ENCODE measurements at places on chromosomes 16 and 17.

DNA sequence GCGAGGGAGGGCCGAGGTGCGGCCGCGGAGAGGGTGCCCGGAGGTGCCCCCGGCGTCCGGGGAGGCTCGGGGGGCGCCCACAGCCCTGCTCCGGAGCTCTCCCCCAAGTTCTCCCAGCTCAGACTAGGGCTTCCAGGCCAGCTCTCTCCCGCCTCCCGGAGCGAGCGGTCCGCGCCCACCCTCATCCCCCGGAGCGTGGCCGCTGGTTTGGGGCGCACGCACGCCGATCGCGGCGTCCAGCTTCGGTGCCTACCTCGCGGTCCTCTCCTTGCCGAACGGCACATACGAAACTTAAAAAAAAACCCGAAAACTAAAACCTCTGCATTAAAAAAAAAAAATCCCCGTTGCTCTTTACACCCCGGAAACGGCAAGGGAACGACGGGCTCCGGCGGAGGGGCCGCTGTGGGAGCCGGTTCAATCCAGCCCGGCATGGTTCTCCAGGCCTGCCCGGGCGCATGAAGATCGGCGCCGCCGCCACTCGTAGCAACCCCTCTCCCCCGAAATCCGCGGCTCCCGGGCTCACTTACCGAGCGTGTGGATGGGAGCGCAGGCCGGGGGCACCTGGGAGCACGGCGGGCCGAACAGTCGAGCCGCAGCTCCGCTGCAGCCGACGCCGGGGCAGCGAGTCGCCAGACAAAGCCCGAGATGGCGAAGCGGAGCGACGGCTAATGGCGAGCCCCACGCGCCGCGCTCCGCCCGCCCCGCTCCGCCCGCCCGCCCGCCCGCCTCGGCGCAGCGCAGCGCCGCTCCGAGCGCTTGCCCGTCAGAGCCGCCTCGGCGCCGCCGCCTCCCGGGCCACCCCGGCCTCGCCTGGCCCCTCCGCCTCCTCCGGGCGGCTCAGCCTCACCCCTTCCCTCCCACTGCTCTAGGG lies 973 bp upstream of the UBTF start:
- DNase-seq, result peak; percentile 24

DNA sequence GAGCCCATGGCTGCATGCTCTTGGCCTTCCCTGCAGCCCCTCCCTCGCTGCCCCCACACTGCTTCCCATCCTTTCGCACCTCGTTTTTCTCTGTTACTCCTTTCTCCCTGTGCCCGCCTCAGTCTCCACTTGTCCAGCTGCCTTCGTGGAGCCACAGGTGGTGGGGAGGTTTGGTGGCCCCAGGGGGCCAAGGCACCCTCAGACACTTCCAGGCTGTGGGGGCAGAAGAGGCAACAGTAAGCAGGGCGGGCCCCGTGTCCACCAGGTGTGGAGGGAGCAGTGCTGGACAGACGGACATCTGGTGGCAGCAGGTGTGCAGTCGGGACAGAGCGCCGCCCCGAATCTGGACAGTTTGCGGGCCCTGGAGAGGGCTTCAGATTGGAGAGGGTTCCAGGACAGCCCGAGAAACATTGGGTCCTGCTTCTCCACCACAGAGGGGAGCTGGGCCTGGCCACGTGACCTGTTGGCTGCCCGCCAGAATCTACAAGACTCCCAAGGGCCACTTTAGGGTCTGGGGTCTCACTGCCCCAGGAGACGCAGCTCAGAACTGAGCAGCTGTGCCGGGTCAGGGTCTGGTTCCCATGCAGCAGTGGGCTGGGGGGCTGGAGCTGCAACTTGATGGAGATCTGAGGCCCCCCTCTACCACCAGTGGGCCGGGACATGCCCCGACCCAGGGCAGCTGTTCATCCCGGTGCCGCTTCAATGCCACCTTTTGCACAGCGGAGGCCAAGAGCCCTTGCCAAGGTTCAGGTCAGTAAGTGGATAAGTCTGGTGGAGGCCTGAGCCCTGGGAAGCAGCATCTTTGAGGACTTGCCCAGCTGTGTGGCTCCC lies 22.8 kb downstream of the BAHCC1 start:
- no peak for DNase-seq

DNA sequence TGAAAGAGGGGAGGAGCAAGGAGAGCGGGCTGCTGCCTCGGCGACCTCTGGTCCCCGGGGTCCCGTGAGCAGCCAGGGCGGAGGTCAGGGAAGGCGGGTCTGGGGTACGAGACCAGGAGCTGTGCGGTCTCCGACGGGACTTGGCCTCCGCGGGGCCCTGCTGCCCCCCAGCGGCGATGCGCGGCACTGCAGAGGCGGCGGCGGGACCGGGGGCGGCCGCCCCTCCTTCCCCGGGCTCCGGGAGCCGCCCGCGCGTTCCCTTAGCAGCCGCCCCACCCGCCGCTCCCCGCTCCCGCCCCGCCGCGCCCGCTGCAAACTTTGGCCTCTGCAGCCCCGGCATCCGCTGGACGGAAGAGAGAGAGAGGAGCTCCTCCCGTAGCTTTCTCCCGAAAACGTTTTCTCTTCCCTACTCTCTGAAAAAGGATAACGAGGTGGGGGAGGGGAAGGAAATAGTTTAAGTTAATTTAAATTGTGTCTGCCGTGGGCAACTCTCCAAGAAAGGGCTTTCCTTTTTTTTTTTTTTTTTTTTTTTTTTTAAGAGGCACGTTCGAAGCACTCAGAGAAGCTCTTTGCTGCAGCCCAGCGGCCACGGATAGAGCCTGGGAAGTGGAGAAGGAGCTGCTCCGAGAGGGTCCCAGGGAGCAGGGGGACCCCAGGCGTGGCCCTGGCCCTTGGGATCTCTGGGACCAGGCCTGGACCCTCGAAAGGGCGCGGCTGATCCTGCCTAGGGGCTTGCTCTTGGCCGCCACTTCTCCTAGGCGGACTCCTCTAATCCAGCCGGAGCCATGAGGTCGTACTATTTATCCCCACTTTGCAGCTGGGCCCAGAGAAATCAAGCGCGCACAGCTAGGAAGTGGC lies 43.2 kb downstream of the C16orf82 start:
- peak; percentile 58 for DNase-seq

GRCh38 chr16:73608911-73609310 lies 561.0 kb upstream of the ZFHX3 start:
- no peak for DNase-seq

DNA sequence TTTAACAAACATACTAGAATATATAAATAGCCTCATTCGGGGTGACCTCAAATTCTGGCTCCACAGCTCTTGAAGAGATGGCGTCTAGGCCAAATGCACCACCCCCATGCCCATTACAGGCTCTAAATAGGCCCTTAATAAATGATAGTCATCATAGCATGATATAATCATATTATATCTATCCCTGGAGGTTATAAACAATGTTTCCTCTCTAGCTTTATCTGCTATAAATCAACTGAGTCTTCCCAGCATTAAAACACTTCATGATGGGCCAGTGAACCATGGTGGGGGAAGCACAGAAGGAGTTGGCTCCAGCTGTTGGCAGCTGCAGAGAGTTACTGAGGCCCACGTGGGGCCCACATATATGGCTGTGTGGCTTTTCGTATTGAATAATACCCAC lies 214.9 kb upstream of the MPHOSPH6 start:
- DNase-seq, result no peak

- DNase-seq, result no peak
Observed at GRCh38 chr17:37714897-37715296, 30.0 kb downstream of the HNF1B start.

- DNase-seq, result no peak
Observed at GRCh38 chr17:12114686-12115418, 94.2 kb downstream of the MAP2K4 start.

- DNase-seq, result no peak
Observed at GRCh38 chr16:21626659-21627277, 25.6 kb downstream of the IGSF6 start.

DNA sequence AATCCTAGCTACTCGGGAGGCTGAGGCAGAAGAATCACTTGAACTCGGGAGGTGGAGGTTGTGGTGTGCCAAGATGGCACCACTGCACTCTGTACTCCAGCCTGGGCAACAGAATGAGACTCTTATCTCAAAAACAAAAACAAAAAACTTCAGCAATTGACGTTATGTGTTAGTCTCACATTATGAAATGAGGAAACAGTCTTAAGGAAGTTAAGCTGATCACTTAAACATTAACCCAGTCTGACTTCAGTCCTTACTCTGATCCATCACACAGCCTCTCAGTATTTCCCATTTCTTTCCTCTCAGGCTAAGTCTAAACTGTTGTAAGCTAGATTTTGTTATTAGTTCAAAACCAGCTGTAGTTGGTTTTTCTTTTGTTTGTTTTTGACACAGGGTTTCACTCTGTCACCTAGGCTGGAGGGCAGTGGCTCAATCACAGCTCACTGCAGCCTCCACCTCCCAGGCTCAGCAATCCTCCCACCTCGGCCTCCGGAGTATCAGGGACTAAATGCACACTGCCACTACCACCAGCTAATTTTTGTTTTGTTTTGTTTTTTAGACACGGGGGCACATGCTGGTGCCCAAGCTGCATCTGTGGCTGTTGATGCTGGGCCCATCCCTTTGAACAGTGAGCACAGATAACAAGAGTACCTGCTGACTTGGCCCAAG lies 6.3 kb downstream of the JPT1 start:
- no peak for DNase-seq

- DNase-seq, result no peak
Observed at GRCh38 chr17:81418710-81419318, 23.6 kb downstream of the BAHCC1 start.

DNA sequence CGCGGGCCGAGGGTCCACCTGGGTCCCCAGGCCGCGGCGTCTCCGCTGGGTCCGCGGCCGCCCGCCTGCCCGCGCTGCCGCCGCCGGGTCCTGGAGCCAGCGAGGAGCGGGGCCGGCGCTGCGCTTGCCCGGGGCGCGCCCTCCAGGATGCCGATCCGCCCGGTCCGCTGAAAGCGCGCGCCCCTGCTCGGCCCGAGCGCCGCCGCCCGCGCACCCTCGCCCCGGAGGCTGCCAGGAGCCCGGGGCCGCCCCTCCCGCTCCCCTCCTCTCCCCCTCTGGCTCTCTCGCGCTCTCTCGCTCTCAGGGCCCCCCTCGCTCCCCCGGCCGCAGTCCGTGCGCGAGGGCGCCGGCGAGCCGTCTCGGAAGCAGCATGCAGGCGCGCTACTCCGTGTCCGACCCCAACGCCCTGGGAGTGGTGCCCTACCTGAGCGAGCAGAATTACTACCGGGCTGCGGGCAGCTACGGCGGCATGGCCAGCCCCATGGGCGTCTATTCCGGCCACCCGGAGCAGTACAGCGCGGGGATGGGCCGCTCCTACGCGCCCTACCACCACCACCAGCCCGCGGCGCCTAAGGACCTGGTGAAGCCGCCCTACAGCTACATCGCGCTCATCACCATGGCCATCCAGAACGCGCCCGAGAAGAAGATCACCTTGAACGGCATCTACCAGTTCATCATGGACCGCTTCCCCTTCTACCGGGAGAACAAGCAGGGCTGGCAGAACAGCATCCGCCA lies 504 bp downstream of the FOXC2 start:
- no peak for DNase-seq

DNA sequence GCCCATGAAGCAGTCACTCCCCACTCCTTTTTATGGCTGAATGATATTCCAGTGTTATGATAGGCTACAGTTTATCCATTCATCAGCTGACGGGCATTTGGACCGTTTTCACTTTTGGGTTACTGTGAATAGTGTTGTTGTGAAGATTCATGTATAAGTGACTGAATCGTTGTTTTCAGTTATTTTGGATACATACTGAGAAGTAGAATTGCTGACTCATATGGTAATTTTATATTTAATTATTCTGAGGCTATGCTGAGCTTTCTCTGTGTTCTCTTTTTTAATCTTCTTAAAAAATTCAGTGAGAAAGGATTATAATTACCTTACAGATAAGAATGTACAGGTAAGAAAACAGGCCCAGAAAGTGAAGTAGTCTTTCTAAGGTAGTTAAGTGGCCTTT lies 117.9 kb upstream of the MPHOSPH6 start:
- no peak for DNase-seq

DNA sequence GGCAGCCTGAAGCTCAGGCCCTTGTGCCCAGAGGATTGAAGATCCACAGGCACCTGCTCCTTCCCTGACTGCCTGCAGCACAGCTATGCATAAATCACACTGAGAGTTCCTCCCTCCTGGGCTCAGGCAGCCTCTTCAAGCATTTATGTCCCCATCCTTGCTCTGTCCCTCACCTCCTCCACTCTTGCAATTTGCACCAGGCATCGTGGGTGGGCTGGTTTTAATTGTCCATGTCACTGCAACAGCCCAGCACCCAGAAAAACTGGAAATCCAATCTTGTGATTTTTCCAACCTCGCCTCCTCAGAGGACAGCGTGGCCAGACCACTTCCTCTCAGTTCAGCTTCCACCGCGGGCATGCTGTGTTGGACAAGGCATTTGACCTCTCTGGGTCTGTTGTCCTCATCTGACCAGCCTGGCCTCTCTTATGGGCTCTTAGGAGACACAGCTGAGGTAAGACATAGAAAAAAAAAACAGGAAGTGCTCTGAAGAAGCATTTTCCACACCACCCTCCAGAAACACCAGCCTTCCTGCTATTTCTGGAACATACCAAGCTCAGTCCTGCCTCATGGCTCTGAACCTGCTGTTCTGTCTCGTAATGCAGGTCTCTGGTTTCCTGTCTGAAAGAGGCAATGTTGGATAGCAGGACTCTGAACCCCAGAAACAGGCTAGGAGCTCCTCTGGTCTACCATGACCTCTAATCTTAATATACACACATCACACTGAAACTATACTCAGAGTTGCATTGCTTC lies 8.3 kb downstream of the TMEM114 start:
- DNase-seq, result no peak

DNA sequence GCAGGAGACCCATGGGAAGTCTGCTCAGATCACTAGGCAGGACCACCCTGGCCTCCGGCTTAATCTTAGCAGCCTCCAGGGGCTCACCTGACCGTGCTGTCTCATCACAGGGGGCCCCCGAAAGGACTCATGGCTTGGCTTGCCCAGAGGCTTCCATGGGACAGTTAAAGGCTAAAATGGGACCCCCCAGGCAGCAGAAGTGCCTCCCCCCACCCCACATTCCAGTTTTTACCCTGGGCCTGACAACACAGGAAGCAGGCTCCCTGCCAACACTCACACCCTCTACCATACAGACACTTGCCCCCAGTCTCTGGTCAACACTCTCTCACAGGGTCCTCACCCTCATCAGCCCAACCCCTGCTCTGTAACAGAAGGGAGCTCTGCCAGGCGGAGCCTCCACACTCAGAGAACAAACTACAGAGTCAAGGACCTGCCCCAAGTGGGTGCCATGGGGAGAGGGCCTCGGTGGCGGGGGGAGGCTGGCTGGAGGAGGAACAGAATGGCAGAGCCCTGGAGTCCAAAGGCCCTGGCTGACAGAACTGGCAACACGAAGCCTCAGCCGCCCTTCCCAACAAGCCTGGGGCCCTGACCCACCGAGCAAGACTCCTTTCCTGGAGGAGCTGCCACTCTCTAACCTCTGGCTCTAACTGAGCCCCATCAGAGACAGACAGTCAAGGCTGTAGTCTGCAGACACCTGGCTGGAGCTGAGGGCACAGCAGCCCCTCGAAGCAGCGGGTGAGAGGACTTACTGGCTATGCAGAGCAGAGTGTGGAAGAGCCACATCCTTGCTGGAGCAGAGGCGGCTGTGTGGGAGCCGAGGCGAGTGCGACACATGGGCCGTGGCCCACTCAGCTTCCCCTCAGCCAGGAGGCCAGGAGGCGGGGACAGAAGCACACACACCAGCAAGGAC lies at the start of gene ITGAE:
Gene ITGAE, minus strand, starts transcription at position 827 of the 910 bp plus-strand sequence. Its CDS starts 44 bp downstream, at position 783.
- DNase-seq, result no peak

Data from stimulated activated CD8-positive, alpha-beta memory T cell treated with anti-CD3 and anti-CD28 coated beads, Interleukin-2, amount 100 ng/mL, for 1 hour (primary cell).